ENCODE measurements at places on chromosomes 7 and 10. TPM values are rescaled to one million over a fixed set of nuclear protein-coding genes. Genes with fewer than 3 reads are reported as not detected.

CACNB2 gene
- total RNA-seq: 4.9 TPM

ARHGEF5 gene
- total RNA-seq: 20.0 TPM

DNA sequence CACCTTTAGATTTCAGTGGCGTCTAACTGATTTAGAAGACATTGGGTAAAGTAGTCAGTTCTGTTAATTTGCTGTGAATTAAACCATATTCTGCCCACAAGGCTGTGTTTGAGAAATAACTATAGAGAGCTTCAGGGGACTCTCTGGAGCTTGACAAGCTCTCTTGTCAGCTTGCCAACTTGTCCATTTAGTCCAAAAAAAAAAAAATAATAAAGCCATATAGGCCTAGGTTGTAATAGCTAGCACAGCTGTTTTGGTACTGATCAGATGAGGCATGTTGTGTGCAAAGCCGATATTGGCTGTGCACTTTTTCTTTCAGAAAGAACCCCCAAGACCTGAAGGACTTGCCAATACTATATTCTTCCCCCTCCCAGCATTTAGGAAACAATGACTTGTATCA, 20.2 kb upstream of the ZNF282 start:
- no peak for DNase-seq

GRCh38 chr7:130912082-130912861, 178.3 kb upstream of the KLF14 start:
- DNase-seq: no peak

GRCh38 chr7:10300577-10300976, 673.1 kb upstream of the PHF14 start:
- DNase-seq: no peak

- no peak for DNase-seq
Measured at GRCh38 chr10:31773749-31774298, 154.8 kb downstream of the ARHGAP12 start.

DNA sequence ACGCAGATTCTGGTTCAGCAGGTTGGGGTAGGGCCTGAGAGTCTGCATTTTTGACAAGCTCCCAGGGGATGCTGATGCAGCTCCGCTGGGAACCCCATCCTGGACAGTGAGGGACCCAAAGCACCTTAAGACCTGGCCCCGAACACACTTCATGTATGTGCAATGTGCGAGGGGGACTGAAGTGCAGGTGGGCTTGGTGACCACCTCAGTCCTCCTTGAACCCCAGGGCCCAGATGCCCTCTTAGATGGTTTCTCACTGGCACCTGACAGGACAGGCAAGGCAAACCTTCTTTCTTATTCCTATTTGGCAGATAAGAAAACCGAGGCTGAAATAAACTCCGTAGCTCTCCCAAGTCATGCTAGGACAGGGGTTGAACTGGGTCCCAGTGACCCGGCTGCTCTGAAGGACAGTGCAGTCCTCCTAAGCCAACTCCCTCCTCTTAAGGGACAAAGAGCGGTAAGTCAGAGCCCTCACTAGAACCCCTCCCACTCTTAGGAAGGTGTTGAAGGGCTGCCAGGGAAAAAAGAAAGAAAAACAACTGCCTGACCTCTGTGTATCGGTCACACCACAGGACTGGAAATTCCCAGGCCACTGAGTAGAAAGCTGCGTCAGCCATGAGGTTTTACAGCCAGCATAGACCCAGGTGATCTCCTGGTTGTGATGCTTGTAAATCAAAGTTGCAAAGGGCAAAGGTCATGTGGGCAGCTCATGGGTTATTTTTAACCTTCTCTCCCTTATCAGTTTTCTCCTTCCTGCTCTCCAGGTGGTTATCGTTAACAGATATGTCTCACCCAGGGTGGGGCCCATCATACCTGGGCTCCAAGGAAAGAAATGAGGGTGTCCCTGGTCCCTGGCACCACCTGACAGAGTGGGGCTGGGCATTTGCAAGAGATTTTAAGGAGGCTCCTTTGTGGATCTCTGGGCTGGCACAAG, 90.9 kb upstream of the SMNDC1 start:
- DNase-seq: peak; percentile 89

- no peak for DNase-seq
Measured at GRCh38 chr10:79982362-79982800, 33.5 kb upstream of the SFTPD start.

GRCh38 chr7:71457846-71458590, 326.1 kb downstream of the GALNT17 start:
- no peak for DNase-seq
